ENCODE measurements at places on chromosomes 4 and X.

- no peak for DNase-seq
Observed at GRCh38 chrX:95718746-95719145, 965.9 kb upstream of the DIAPH2 start.

GRCh38 chr4:35106091-35106734 lies 1138.1 kb downstream of the ARAP2 start:
- DNase-seq: no peak

DNA sequence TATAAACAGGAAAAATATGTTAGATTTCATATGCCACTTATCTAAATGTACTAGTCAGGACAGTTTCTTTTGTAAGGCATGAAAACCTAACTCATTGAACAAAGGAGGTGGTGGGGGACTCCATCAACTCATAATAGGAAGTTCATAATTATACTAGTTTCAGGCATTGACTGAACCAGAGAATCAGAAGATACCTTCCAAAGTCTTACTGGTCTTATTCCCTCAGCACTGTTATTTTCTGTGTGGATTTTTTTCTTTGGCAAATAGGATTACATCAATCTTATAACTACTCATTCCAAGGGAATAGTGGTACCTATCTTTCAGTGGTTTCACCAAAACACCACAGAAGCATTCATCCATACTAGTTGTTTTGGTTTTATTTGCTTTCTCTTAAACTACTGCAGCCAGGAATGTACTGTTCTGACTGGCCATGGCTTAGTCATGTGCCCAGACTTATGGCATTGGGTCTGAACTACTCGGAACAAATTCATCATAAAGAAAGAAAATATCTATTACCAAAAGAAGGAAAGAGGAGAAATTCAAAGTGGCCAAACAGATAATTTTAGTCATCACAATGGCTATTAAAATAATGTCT lies 273.9 kb downstream of the ARAP2 start:
- no peak for DNase-seq

GRCh38 chr4:153790962-153791551 lies 2.2 kb upstream of the SFRP2 start:
- peak; percentile 45 for DNase-seq

- DNase-seq: no peak
Observed at GRCh38 chr4:83894831-83895230, 358.9 kb downstream of the GPAT3 start.

- no peak for DNase-seq
Observed at GRCh38 chr4:88091378-88091777, 67.1 kb downstream of the ABCG2 start.

- no peak for DNase-seq
Observed at GRCh38 chr4:161555689-161556660, 607.8 kb downstream of the FSTL5 start.

- DNase-seq: no peak
Observed at GRCh38 chr4:4271912-4272311, 18.0 kb downstream of the LYAR start.

DNA sequence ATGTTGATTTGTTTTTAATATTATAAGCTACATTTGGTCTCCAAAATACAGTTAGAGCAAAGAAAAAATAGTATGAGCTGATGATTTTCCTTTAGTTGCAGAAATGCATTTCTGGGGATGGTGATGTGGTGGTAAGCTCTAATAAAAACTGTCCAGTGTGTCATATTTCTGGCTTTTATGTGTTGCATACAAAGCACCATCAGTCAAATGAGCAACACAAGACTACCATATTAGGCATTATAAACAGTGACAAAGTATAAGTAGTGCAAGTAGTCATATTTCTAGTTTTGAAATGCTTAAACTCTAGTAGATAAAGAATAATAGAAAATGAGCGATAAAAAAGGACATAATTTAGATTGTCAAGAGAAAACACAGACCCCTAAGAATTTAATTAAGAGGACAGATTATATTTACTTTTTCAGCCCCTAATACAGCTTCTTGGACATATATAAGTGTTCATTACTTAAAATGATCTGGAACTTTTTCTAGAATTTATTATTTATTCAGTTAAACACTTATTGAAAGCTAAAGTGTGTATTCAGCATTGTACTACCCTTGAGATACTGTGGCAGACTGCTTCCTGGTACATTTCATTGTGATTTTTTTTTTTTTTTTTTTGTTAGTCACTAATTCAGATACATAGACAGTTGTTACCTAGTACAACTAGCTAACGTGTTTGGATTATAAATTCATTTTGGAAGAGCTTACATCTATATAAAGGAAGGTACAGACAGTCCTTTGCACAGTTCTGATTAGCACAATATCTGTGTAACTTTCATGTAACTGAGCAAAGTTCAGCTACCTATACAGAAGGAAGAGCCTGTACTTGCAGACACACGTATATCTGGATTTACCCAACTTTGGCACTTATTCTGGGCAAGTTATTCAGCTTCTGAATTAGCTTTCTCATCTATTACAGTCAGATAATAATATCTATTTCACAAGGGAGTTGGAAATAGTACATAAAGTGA lies 22.3 kb downstream of the RAP1GDS1 start:
- DNase-seq: no peak

GRCh38 chr4:164221631-164222030 lies 532.3 kb upstream of the SMIM31 start:
- no peak for DNase-seq

DNA sequence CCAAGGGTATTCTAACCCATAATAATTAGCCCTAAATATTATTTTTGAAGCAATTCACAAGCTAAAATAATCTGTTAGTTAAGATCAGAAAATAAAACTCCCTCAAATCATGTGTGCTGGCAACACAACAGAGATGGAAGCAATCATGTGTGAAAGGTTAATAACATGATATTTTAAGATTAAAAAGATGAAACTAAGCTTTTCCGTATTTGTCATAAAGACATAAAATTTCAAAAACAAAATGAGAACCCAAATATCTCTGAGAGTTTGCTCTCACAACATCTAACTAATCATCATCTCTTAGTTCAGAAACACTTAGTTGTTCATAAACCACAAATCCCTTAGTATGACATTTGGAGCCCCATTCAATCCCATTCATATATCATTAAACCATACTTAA lies 749.1 kb downstream of the CCSER1 start:
- DNase-seq: no peak

DNA sequence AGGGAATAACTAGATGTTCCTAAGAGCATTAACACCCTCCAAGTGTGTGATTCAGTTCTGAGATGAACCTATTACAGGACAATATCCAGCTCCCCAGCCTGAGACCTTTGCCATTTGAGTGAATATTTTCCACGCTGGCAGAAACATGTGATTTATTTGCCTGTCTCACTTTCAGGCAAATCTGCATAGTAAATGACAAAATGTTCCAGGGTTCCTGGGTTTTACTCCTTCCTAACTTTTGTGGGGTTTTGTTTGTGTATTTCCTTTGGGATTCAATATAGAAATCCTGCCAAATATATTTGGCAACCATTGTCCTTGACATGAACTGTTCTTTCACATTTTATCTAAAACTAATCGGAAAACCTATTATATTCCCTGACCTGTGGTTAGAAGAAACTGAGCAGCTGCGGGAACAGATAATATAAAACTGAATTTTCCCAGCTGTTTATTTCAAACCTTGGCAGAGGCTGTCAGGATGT lies 12.5 kb downstream of the F8 start:
- DNase-seq: no peak

DNA sequence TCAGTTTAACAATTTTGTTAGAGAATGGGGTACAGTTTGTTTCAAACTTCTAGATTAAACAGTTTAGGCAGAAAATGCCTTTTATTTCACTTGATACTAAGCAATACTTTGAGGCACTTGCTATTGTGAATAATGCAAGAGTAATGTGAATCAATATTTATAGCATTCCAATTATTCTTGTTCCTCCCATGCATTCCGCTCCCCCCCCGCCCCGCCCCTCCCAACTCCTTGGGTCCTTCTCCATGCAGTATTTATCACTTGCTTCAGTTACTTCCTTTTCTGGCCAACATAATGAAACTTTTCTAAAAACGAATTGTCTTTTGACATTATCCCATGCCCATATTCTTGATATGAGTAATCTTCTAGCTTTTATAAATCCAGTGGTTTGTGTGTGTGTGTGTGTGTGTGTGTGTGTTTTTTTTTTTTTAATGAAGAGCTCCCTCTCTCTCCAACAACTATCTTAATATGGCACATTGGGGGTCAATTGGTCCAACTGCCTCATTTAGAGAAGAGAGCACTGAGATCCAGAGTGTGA lies 1.6 kb downstream of the BANK1 start:
- no peak for DNase-seq

DNA sequence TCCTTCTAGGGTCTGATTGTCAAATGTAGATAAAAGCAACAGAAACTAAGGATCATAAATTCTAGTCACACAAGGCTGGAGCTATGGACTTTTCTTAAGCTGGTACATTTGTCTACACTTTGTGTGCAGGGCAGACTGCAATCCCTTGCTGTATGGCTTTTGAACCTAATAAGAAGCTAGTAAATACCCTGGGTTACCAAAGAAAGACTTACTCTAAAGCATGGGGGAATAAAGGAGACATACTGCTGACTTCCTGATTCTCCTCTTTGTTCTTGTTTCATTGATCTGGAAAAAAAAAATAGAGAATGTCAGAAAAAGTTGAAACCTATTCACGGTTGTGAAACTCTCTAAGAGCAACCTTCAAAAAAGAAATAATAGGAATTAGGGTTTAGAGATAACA lies 216.6 kb upstream of the TLL1 start:
- no peak for DNase-seq

DNA sequence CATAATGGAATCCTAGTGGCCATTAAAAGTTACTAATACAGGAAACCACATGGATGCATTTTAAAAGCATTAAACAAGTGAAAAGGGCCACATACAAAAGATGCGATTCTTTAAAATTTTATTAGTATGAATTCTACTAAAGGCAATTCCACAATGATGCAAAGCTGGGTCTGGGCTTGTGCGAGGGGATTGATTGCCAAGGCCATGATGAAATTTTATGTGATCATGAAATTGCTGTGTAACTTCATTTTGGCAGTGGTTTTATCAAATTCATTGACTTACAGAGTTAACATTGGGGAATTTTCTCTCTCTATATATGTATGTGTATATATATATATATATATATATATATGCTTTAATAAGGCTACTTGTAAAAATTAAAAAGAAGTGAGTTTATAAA lies 1142.5 kb upstream of the IGFBP7 start:
- no peak for DNase-seq

GRCh38 chrX:69324851-69325250 lies 159.6 kb upstream of the PJA1 start:
- no peak for DNase-seq

- DNase-seq: no peak
Observed at GRCh38 chrX:112910418-112910817, 69.8 kb upstream of the AMOT start.

DNA sequence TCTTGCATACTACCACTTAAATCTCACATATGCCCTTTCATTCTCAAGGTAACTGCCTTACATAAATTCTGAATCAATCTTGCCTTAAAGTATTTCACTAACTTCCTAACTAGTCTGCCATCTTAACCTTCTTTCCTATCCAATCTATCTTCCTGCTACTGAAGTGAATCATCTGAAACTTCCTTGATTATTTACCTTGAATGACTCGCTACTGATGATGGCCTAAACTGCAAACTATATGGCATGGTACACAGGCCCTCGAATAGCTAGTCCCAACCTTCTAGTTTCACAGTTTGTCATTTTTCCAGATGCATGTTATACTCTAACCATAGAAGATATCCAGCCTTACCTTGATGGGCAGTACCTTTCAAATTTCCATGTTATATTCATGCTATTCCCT lies 19.9 kb downstream of the PHKA1 start:
- no peak for DNase-seq

DNA sequence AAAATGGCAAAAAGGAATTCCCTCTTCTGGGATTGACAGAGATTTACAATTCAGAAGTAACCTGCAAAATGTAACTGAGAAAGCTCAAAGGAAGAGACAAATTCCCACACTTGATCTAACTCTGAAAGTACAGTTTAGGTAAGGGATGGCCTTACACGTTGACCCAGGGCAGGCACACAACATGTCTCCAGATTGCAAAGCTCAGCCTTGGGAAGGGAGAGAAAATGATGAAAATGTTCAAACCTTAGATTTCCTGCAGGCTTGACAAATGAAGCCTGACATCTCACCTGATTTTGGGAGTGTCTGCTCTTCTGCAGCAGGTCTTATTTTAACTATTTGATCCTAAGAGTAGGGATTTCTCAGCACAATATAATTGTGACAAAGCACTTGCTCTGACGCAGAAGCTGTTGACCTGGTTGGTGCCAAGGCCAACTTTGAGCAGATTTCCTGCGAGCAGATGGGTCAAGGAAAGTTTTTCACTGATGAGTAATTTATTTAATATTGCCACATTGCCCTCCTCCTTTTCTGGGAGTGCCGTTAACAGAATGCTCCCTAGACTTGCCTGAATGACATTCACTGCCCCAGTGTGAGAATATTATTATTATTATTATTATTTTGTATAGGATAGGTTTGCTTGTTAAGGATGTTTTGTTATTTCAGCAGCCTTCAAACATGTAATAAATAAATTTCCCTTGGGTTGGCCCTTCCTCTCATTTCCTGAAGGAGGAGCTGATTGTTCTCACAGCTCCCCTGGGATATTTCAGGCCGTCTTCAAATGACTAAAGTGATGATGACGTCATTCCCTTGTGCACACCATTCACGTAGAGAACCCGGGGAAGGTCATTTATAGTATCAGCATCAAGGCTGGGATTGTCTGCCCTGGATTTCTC lies 157.1 kb downstream of the VEGFC start:
- DNase-seq: no peak

DNA sequence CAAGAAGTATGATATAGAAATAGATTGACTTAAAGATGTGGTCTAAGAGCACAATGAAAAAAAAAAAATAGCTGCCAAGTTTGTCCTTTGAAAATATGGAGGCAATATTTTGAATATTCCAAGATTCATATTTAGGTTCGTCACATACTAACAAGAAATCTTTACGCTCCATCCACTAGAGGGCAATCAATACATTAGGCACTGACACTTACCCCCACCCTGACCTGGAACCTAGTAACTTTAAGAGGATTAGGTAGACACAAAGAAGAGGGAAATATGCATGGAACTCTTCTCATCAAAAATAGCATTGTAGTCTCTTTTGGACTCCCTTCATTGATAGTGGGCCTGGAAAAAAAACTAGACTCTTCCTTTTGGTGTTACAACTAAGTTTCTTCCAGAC lies 1108.1 kb downstream of the PCDH19 start:
- no peak for DNase-seq

GRCh38 chrX:107560980-107561379 lies 67.3 kb upstream of the PRPS1 start:
- DNase-seq: no peak

DNA sequence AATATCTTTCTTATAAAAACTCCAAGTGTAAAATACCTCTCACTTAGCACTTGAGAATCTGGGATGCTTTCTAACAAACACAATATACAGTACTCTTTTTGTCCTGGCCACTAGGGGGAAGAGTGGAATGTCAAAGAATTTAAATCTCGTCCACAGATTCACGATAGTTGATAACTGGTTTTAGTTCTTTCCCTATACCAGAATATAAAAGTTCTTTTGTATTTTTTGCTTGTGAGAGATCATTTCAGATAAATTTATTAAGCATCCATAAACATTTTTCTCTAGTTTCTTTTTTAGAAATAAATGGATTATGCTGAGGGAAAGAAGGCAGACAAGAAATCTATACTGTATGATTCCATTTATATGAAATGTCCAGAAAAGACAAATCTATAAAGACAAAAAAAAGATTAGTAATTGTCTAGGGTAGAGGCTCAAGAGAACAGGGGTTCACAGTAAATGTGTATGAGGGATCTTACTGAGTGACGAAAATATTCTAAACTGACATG lies 50.4 kb downstream of the MGARP start:
- no peak for DNase-seq

- DNase-seq: no peak
Observed at GRCh38 chr4:134740290-134740689, 538.7 kb upstream of the PABPC4L start.

Measured in stimulated activated naive CD8-positive, alpha-beta T cell treated with anti-CD3 and anti-CD28 coated beads, Interleukin-15, amount 100 ng/mL, for 72 hours (primary cell).